Stromal cell of bone marrow (primary cell): ENCODE measurements at places on chromosomes 5 and 9.
A peak's percentile ranks its signal among the peaks of the same experiment; 100 is the strongest.

DNA sequence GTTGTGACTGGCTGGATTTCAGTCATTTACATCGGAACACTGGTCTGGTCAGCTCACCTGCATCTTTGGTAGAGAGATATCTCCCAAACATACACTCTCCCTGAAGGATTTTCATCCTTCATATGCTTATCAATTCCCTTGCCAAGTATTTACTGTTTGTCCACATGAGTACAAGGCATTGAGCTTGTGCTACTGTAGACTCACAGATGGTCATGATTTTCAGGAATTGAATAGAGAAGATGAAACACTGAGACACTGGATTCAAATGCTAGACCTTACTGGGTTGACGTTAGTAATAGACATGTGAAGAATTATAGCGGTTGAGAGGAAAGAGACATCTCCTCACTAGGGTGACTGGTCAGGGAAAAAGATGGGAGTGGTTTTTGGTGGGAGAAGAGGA, 62.9 kb upstream of the ABL1 start:
- no peak for DNase-seq

- DNase-seq: no peak
Observed at GRCh38 chr9:37187713-37188439, 67.5 kb downstream of the ZCCHC7 start.

- DNase-seq: no peak
Observed at GRCh38 chr5:11171236-11171635, 410.2 kb upstream of the DAP start.

GRCh38 chr9:93346231-93347112, 105.0 kb upstream of the FAM120A start:
- DNase-seq: no peak

GRCh38 chr9:37378613-37379004, 43.9 kb upstream of the GRHPR start:
- no peak for DNase-seq

- peak; percentile 15 for DNase-seq
Observed at GRCh38 chr5:140011297-140011802, 31.7 kb downstream of the NRG2 start.

DNA sequence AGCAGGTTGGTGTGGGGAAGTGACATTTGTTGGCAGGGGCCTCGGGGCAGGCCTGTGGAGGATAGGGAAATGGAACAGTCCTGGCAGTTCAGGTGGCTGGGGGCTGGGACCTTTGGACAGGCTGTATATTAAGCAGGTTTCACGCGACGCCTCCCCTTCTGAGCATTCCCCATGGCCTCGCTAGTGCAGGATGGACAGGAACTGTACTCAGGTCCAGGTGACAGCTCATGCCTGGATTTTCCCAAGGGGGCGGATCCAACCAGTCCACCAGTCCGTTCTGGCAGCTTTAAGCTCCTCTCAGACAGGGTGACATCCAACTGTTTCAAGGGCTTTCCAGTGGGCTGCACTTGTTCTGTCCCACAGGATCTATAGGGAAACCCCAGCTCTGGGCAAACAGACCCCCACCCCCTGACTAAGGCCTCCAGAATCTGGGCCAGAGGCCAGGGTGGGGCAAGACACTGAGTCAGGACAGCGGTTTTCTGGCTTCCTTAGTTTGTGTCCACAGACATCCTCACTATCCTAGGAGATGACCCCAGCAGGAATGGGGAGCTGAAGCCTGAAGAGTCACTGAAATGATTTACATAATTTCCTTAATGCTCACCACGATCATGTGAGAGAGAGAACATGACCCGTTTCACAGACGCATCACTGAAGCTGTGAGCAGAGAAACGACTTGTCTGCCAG, 20.9 kb downstream of the CSF2 start:
- peak; percentile 95 for DNase-seq

GRCh38 chr5:148938522-148938882, 112.1 kb downstream of the ADRB2 start:
- no peak for DNase-seq

GRCh38 chr5:154860123-154860522, 1.7 kb downstream of the CNOT8 start:
- no peak for DNase-seq

GRCh38 chr5:39697881-39698280, 273.1 kb upstream of the DAB2 start:
- no peak for DNase-seq

DNA sequence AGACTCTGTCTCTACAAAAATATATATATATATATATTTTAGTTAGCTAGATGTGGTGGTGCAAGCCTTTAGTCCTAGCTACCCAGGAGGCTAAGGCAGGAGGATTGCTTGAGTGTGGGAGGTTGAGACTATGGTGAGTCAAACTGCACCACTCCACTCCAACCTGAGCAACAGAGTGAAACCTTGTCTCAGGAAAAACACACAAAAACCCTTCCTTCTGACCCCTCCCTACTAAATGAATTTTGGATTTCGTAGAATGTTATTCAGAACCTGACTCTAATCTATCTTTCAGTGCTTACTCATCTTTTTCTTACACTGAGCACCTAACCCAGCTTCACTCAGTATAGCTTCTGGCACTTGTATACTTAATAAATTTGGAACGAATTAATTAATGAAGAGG, 35.2 kb upstream of the IL7R start:
- DNase-seq: no peak

DNA sequence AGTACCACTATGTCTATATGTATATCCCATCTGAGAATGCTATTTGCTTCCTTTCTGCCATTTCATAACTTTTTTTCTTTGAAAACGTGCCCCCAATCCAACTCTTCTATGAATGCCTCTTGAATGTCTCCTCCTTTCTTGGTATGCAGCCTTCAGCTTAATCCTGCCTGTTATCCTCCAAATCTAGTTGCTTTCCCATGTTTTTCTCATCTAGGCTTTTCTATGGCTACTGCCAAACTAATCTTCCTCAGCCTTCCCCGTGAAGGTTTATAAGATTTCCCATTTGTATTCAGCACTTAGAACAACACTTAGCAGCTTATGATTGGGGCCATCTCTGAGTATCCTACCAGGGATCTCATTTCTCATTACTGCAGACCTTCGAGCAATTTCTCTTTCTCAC, 2.5 kb downstream of the TGFBR1 start:
- no peak for DNase-seq

DNA sequence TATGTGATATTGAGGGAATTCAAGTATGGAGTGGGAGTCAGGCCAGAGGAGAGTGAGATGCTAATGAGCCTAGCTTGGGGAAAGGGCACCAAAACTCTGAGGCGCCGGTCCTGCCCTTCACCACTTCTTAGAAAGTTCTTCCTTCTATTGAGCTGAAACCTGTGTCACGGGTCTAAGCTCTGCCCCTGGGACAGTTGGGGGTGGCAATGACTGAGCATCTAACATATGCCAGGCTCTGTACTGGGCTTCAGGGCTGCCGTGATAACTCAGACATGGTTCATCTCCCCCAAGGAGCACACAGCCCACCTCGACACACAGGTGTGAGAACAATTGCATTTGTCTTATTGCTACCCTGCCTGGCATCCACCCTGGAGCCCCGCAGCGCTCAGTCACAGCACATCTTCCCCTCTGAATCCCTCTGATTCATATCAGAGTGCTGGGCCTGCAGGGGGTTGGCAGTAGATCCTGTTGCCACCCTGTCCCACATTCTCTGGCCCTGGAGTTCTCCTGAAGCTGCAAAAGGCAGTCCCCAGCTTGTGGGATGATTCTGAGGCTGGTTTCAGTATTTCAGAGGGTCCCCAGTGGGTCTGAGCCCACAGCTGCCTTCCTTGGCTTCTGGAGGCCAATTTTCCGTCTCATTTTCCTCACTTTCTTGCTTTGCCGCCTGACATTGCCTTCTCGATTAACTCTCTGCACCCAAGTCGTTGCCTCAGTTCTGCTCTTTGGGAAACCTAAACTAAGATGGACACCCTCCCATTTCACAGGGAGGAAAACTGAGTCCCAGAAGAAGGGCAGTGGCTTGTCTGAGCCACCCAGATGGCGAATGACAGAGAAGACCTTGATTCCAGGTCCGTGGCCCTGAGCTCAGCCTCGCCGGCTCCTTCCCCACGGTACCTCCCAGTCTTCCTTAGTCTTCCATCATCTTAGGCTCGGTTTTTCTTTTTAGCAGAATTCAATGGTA, 42.5 kb downstream of the ALG2 start:
- DNase-seq: no peak

DNA sequence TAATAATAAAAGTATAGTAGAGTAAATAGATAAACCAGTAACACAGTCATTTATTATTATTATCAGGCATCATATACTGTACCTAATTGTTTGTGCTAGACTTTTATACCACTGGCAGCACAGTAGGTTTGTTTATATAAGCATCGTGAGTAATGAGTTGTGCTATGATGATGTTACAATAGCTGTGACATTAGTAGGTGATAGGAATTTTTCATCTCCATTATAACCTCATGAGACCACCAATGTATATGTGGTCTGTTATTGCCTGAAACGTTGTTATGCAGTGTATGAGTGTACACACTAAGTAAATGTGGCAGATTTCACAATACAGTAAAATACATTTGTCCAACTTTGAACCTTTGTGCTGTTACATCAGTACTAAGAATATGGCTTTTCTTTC, 72.7 kb upstream of the SPATA31D4 start:
- DNase-seq: no peak

- DNase-seq: no peak
Observed at GRCh38 chr9:131589993-131590392, 44.7 kb downstream of the PRRT1B start.

DNA sequence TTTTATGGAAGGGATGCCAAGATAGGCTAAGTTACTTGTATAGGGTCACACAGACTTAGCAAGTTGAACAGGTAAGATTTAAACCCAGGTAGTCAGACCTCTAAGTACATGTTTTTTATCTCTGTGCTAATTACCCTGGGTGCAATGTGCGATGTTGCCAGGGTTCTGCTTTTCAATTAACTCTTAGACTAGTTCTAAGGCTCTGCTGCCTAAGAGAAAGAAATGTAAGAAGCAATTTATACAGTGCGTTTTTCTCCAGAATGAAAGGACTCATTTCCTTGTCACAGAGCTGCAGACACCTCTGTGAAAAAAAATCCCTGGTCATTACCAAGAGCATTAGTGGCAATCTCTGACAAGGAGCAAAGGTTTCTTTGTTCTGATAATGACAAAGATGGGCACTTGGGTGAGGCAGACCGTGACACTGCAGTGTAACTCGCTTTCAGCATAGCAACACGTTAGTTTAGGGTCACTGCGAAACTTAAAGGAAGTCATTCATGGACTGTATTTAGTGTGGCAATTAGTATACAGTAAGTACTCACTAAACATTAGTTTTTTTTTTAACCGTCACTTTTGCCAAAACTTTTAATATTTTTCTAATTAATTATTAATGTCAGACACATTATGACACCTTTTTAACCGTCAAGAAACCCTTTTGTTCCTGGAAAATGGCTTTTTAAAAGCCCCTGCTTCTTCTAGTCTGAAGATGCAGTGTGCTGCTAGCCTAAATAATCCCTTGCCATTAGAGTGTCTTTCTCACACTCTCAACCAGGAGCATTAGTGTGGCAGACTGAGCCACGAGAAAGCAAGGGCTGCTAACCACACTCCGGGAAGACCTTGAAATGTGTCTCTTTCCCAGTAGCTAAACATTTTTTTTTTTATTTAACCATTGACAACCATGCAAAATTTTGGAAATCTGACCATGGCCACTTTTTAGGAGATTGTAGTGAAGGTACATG, 520.0 kb upstream of the C9orf72 start:
- no peak for DNase-seq

- DNase-seq: no peak
Observed at GRCh38 chr9:33082128-33082527, 5.7 kb upstream of the SMU1 start.

DNA sequence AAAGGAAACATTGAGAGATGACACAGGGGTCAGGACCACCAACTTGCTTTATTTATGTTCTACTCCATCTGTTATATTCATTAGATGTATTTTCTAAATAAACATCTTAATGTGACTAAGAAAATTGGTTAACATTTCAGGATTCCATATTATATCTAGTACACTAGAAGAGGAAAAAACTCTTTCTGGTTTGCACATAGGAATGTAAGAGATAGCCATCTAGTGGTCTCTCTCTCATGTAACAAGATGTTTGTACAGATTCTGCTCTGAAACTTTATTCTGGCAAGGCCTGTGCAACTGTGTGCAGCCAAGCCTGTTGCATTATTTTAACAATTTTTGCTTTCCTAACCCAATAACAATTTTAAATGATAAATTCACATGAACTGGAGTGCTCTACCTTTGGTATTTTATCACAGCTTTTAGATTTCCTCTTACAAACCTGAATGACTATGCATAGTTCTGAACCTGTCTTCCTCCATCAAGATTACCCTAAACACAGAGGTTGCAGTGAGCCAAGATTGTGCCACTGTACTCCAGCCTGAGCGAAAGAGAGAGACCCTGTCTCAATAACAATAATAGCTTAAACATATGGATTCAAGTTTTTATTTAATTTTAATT, 148.2 kb downstream of the GIN1 start:
- peak; percentile 31 for DNase-seq

DNA sequence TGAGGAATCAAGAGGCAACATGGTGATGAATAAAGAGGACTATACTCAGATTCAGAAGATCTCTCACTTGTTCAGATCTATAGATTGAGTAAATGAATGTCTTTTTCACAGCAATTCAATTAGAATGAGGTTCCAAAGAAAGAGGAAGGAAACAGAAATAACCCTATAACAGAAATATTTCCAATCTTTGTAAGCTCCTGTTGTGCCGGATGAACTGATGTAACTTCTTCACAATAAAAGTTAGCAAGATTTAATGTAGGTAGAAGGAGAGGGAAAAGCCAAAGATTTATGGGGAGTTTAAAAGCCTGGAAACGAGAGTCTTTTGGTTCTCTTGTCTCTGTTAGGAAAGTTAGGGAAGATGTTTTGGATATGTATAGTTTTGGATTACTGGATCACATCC, 92.1 kb downstream of the PBX3 start:
- DNase-seq: no peak
